ENCODE measurements at places on chromosomes 7 and 10.

DNA sequence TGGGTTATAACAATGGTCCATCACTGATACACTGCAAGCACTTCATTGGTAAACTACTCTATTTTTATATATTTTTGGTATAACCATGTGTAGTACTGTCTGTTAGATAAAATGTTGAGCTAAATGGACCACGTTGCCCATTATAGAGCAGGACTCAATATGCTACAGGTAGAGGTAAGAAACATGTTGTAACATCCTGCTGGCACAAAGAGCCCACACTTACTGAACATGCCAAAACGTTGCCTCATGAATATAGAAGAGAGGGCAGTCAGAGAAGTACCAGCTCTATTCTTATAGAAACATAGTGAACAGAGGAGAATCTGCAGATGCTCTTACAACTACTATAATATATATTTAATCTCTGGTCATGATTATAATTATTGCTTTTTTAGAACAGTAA, 18.4 kb upstream of the MET start:
- no peak for DNase-seq

- DNase-seq: no peak
Measured at GRCh38 chr10:110792476-110793125, 79.1 kb upstream of the PDCD4 start.

DNA sequence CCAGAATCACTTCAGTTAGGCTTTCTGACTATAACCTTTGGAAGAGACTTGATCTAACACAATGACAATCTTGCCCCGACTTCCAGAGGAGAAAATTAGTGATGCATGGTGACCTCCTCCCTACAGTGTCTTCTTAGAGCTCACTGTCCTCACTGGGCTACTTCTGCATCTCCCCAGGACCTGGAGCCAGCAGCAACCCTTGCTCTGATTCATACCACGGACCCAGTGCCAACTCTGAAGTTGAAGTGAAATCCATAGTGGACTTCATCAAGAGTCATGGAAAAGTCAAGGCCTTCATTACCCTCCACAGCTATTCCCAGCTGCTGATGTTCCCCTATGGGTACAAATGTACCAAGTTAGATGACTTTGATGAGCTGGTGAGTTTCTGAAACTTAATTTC, 12.6 kb downstream of the CPA2 start:
- no peak for DNase-seq

DNA sequence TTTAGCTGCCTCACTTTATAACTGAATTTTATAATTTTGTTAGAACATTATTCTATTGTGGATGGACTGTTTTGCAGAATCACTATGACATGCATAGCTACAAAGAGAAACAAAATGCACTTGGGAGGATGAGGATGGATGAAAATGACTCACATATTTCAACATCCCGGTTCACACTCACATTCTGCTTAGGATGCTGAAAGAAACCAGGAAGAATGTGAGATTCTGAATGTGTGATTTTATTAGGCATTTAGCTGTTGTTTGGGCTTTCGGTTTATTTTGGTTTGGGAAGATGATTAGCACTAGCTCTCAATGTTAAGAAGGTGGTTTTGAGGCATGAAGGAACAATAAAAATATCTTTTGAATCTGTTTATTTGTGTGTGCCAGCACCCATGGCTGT, 235.5 kb downstream of the SEMA3E start:
- DNase-seq: no peak

- no peak for DNase-seq
Measured at GRCh38 chr7:19117091-19117869, at the start of gene TWIST1. Gene TWIST1, minus strand, starts transcription at chr7:19117636. Its CDS starts 315 bp downstream, at chr7:19117321.

DNA sequence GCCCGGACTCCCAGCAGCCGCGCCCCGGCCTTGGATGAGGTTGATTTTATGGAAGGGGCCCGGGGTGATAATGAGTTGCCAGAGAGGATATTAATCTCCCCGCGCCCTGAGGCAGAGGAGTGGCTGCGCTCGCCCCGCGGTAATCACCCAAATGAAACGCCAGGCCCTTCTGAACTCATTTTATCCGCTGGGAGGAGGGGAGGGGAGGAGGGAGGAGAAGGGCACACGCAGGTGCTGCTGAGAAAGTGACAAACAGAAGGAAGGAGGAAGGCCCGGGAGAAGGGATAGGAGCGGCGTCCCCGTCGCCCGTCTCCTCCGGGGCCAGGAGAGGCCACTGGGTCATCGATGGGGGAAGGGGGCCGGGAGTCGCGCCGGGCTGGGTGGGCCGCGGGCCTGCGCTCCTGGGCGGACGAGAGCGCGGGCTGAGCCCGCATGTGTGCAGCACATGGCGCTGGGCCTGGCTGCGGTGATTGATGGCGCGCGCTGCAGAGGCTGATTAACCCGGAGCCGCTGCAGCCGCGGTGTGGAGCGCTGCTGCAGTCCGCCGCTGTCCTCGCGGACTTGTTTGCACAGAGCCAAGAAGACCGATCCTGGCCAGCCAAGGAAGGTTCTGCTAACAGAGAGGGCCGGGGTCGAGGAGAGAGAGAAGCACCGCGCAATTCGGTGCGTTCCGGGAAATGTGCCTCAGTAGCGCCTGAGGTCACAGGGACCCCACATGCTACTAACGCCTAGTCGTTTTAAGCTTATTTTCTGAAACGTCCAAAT, 6.5 kb downstream of the MNX1 start:
- no peak for DNase-seq

DNA sequence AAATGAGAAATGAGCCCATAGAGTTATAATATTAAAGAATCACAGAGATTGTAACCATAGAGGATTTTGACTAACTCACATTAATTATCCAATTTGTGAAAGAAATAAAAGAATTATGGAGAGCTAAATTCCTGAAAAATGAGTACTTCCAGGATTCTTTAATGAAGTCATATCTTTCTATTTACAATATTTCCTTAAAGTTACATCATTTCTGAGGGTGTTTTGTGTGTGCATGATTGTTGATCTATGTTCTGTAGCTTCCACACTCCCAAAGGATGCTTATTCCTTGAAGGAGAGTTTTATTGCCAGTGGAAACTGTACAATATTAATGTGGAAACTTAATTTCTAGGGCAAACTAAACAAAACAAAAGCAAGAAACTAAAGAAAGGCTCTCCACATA, 299.6 kb downstream of the MDFIC start:
- DNase-seq: no peak

DNA sequence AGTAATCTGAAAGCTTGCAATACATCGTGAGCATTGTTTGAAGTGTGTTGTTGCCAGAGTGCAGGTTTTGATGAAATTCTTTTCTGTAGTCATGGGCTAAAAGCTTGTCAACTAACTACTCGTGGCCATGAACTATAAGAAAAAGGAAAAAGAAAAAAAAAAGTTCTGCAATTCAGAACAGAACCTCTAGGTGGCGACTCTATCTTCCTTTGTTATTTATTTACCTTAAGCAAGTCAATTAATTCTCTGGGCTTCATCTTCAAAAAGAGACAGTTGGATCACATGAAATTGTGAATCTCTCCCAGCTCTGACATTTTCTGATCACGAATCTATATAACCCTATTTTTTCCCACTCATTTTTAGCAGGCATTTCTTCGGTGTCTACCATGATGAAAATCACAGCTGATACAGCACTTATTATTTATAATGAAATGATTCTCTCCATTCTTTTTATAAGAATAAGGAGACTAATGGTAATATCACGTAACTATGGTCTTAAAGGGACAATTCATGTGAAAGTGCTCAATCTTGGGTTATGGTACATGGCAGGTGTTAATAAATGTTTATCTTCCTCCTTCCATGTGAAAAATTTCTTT, 18.8 kb downstream of the TMEM196 start:
- DNase-seq: no peak

DNA sequence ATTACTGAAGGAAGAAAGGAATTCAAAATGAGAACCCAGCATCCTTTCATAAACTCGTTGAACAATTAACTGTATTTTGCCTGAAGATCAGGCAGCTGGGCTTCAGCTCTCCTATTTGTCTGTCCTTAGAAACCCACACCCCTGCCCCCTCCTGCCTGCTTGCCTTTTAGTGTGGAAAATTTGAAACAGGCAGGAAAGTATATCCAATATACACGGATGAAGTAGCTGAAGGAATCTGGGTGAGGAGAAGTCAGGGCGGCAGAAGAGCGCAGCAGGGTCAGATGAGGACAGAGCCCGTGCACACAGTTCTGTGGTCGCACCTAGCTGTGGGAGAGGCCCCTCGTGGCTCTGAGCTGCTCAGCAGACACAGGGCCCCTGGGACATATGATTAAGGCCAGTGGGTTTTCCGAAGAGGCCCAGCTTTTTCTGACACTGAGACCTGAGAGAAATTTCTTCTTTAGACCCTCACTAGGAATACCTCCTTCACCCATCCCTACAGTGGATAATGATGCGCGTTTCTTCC, 87.9 kb downstream of the ACTR3B start:
- no peak for DNase-seq

DNA sequence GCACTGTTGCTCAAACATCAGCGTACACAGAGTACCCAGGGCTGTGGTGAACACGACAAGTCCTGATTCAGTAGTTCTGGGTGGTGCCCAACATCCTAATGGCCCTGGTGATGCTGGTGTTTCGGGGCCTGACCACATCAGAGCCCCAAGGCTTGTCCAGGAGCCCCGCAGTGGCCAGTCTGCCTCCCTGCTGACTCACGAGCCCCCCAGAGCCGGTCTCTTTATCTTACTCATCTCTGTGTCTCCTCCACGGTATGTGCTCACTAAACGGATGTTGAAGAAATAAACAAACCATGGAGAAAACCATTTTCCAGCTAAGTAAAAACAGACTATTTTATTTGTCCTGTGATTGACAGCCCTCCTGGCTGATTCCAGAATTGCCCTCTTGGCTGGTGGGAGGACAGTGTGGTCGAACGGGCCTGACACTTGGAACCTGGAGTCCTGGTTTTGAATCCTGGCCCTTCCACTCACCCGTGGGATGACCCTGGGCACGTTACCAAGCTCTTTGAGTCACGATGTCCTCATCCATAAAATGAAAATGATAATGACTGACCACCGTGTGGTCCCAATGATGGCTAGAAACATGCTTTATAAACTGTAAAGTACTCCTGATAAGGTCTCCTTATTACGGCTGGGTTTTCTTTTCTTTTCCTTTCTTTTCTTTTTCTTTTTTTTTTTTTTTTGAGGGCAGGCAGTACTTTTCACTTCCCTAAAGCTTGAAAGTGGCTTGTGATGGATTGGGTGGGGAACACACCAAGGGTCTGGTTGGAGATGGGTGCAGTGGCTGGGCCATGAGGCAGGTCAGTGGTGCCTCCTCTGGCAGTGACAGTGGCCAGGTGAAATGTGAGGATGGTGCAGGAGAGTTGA, 5.7 kb downstream of the HIP1 start:
- no peak for DNase-seq

DNA sequence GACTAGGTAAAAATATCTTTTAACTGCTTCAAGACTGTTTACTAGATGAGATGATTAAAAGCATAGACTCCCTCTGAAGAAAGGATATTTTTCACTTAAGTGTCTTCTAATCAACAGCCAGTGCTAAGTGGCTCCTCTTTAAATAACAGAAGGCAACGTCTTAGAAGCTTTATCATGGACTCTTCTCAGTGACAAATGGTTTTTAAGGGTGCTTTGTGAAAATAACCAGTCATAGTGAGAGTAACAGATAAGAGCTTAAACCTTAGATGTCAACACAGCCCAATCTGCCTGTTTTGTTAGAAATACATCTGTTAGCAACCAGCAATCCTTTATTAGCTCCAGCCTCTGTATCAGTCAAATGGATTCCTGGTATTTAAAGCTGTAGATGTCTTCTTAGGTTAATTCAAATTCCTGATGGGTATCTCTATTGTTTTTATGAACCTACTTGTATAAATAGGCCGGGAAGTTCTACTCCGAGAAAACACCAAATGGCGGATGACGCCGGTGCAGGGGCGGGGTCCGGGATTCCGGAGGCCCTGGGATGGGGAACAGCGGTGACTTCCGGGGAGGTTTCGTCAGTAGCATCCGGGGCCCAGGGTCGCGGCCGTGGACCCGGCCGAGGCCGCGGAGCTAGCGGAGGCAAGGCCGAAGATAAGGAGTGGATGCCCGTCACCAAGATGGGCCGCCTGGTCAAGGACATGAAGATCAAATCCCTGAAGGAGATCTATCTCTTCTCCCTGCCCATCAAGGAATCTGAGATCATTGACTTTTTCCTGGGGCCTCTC, 285.4 kb downstream of the GPR37 start:
- DNase-seq: no peak

- no peak for DNase-seq
Measured at GRCh38 chr7:83864551-83864950, 215.6 kb upstream of the SEMA3E start.

DNA sequence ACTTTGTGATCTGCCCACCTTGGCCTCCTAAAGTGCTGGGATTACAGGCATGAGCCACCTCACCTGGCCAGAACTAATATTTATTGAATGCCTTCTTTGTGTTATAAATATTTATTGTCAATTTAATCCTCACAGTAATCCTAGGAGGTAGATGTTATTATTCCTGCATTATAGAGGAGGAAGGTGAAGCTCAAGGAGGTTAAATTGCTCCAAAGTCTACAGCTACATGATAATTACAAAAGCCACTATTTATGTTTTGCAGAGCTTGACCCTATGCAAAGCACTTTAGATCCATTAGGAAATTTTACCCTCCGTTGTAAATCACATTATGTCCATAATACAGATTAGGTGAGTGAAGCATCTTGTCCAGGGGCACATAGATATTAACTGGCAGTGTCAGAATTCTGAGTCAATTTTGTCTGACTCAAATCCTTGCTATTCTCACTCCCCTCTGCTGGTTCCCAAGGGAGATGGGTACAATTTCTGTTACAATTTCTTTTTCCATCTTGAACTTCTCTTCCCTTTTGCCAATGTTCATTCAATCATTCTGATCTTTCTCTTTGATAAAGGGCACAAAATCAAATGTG, 25.7 kb upstream of the CDK14 start:
- no peak for DNase-seq

- no peak for DNase-seq
Measured at GRCh38 chr10:128480601-128481000, 354.4 kb upstream of the MKI67 start.

DNA sequence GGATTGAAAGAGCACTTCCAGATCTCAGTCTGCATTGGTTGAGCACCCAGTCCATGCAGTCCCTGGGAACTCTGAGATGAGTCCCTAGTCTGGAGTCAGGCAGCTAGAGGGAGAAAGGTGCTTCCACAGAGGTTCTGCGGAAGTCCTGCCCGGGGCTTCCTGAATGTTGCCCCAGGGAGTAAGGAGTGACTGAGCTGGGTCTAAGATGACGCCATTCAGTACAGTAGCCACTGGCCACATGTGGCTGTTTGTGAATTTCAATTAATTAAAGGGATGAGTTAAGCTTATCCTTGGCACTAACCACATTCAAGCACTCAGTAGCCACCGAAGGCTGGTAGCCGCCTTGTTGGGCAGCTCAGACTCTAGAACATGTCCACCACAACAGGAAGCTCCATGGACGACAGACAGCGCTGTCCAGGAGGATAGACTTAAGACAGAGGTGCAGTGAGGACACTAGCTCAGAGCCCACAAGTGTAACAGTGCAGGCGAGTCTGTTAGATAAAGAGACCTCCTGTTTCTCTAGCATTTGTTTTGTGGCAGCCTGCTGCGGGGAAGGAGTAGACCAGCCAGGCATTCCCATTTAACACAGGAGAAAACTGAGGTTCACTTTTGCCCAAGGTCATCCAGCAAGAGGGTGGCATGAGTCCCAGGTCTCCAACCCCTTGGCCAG, 101.6 kb upstream of the PPIF start:
- DNase-seq: no peak

GRCh38 chr7:79810916-79811315, 323.7 kb upstream of the GNAI1 start:
- no peak for DNase-seq

GRCh38 chr7:125254566-125254965, 324.9 kb upstream of the POT1 start:
- DNase-seq: no peak

All from activated CD4-positive, alpha-beta memory T cell treated with anti-CD3 and anti-CD28 coated beads, Interleukin-2, amount 10 ng/mL, durations not matched to agents 7 days and 5 days (primary cell).